ENCODE measurements at places on chromosomes 12 and 14.

DNA sequence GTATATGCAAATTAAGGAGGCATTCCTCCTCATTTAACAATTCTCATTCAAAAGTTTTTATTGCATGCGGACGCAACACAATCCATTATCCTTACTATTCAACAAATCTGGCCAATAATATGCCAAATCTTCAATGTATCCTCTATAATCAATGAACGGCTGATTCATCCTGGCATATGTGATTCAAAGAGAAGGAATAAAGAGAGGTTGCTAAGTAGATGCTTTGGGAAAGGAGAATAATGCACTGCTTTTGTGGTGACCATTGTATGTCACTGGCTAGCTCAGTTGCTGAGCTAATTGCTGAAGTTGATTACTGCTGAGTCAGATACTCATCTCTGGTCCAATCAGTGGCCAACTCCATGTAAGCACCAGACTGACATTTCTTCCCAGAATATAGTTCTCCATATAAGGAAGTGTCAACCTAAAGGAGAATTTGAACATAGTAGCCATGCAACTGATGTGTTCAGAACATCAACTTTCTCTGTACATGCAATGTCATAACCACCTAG, 148.0 kb downstream of the PDZRN4 start:
- no peak for DNase-seq

DNA sequence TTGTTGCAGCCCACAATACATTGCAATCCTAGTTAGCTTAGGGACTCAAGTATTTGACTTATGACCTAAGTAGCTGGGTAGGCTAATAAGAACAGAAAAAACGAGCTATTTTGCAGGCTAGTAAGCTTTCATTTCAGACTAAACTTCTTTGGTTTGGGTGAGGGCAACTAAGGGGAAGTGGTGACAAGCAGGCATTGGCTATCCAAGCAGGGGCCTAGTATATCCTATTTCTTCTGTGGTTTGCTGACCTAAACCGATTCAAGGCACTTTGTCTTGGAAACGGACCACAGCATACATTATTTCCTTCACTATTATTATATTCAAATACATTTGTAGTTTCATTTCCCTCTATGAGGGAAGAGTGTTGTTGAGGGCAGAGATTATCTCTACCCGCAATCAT, 21.6 kb upstream of the SLC5A8 start:
- no peak for DNase-seq

DNA sequence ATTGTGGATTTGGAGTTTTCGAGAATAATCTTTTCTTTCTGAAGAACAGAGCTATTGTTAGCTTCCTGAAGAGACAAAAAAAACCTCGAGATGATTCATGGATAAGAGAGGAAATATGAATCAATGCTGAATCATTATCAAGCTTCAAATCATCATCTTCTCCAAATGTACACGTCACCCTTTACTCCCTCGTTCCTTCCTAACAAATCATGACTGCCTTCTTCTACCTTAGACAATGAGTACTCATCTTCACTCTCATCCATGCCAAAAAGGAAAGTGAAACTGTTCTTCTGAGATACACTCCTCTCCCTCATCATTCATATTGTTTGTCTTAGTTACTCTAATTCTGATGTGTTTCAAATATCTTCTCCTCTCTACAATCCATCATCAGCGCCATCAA, 1115.8 kb upstream of the ATXN7L3B start:
- DNase-seq = no peak

DNA sequence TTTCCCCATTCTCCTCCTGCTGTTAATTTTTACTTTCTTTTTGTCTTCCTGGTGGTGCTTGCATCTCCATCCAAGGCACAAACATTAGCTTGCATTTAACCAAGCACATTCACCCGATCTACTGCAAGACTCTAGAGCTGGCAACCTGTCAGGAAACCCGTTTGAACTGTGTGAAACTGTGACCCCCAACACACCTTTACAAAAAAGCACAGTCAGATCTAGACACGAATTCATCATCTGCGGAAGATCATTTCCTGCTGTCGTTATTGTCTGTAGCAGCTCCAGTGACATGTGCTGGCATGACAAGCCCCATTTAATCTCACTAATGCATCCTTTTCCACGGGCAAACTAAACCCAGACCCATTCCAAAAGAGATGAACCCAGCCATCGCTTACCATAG, 340.5 kb downstream of the VRK1 start:
- DNase-seq = no peak

DNA sequence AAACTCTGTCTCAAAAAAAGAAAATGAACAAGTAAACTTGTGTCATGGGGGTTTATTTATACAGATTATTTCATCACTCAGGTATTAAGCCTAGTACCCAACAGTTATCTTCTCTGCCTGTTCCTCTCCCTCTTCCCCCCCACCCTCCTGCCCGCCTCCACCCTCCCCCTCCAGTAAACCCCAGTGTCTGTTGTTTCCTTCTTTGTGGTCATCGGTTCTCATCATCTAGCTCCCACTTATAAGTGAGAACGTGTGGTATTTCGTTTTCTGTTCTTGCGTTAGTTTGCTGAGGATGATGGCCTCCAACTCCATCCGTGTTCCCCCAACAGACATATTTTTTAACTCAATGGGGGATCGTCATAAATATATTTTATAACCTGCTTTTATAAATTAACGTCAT, 12.3 kb downstream of the IL31 start:
- no peak for DNase-seq

DNA sequence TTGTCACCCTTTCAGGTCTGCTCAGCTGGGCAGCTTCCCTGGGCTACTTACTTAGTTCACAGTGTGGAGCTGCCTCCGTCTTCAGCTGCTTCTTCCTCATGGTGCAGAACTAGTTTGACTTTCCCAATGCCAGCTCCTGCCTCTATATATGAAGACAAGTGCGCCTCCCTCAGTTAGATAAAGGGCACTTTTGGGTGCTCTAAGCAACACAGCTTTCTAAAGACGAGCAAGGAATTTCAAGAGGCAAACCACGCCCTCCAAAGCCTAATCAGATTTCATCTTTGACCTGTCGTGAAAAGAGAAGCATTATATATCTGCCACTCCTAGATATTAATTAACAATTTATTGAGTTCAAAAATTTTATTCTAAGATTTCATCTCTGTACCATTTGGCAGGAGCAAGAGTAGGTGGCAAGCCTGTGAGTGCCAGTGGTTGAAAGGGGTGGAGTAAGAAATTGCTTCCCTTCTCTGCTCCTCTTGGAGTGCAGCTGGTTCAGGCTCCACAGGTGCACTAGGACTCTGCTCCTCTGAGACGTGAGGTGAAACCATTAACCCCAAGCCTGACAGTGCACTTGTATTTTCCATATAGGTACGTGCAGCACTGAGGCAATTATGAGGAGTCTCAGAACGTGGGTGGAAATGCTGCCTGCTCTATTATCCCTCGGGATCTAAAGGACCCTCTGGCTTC, 2.1 kb upstream of the SLC11A2 start:
- DNase-seq = no peak

Data from stimulated activated CD4-positive, alpha-beta T cell treated with anti-CD3 and anti-CD28 coated beads, TNF-alpha, amount 100 ng/mL, for 1 hour (primary cell).